ENCODE measurements at places on chromosomes 2 and 18.

GRCh38 chr2:150211164-150211631 lies 276.3 kb downstream of the RND3 start:
- DNase-seq: no peak
- H3K4me3 ChIP-seq: no peak overlapping the region
- no peaks in the 10 kb centered on the region for H3K36me3 ChIP-seq
- no peaks in the 10 kb centered on the region for H3K27me3 ChIP-seq
- H3K4me1 ChIP-seq: no peaks in the 10 kb centered on the region

- H3K4me3 ChIP-seq: no peak overlapping the region
- no peaks in the 10 kb centered on the region for H3K36me3 ChIP-seq
- H3K27ac ChIP-seq: no peak overlapping the region
Observed at GRCh38 chr2:60853531-60853930, 27.8 kb upstream of the REL start.

DNA sequence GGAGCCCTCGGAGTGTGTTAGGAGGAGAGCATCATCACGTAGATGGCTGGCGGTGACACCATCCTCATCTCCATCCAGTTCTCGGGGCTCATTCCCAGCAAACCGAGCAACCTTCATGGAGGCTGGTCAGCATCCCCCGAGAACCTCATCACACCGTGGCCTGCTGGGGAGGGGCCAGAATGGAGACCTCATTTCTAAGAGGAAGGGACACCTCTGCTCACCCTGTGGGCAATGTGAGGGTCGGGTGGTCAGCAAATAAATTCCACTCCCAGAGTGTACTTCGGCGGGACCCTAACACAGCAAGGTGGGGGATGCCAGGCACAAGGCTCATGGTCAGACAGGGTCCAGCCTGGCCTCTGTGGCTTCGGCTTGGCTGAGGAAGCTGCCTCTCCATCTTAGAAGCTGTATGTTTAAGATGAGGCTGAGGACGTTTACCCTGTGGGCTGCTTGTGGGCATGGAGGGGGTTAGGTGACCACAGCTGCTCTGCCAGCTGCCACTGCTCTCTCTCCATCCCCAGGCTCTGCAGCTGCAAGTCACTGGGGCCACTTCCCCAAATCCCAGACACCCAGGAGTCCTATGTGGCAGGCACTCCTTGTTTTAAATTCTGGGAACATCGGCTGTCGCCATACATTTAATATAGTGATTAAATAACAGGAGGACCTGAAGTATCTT lies 56.5 kb upstream of the PXDN start:
- H3K27ac ChIP-seq: no peak overlapping the region
- H3K36me3 ChIP-seq: no peaks in the 10 kb centered on the region

DNA sequence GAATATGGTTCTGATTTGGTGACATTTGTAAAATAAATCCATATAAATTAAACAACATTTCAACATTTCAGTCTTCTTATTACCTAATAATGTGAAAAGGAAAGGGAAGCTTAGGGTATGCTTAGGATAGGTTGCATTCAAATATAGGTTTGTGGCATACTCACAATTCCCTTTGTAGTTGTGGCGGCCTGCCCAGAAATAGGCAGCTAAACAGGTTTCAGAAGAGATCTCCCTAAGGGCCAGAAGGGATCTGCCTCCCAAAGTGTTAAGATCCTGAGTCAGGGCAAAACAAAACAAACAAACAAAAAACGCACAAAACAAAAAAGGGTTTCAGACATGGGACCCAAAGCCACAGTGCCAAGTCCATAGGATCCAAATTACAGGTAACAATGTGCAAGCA lies 41.4 kb upstream of the TCF7L1 start:
- no peak overlapping the region for H3K27ac ChIP-seq
- no peak overlapping the region for H3K4me3 ChIP-seq
- H3K27me3 ChIP-seq: no peaks in the 10 kb centered on the region
- no peak for DNase-seq
- H3K4me1 ChIP-seq: no peaks in the 10 kb centered on the region

- no peaks in the 10 kb centered on the region for H3K4me1 ChIP-seq
- no peak overlapping the region for H3K27ac ChIP-seq
- H3K27me3 ChIP-seq: no peaks in the 10 kb centered on the region
Observed at GRCh38 chr2:774436-774835, 97.2 kb upstream of the TMEM18 start.

DNA sequence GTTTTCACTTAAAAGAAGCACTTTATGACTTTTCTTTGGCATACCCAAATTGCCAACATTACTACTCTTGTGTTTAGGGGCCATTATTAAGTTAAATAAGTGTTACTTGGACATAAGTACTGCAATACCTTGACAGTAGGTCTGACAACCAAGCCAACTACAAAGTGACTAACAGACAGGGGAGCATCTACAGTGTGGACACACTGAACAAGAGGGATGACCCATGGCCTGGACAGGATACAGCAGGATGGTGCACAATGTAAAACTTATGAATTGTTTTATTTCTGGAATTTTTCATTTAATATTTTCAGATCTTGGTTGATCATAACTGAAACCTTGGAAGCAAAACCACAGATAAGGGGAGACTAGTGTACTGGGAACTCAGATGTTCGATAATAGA lies 4.0 kb upstream of the INPP1 start:
- H3K27me3 ChIP-seq: no peaks in the 10 kb centered on the region
- peaks cover 4% of the 10 kb centered on the region for H3K4me1 ChIP-seq
- H3K27ac ChIP-seq: no peak overlapping the region
- no peaks in the 10 kb centered on the region for H3K36me3 ChIP-seq
- H3K4me3 ChIP-seq: no peak overlapping the region

- no peak overlapping the region for H3K27ac ChIP-seq
- H3K4me1 ChIP-seq: peaks cover 7% of the 10 kb centered on the region
- no peak for DNase-seq
- peak overlapping the region; percentile 55 for H3K4me3 ChIP-seq
Observed at GRCh38 chr18:12656605-12656937, 1.3 kb downstream of the SPIRE1 start.

DNA sequence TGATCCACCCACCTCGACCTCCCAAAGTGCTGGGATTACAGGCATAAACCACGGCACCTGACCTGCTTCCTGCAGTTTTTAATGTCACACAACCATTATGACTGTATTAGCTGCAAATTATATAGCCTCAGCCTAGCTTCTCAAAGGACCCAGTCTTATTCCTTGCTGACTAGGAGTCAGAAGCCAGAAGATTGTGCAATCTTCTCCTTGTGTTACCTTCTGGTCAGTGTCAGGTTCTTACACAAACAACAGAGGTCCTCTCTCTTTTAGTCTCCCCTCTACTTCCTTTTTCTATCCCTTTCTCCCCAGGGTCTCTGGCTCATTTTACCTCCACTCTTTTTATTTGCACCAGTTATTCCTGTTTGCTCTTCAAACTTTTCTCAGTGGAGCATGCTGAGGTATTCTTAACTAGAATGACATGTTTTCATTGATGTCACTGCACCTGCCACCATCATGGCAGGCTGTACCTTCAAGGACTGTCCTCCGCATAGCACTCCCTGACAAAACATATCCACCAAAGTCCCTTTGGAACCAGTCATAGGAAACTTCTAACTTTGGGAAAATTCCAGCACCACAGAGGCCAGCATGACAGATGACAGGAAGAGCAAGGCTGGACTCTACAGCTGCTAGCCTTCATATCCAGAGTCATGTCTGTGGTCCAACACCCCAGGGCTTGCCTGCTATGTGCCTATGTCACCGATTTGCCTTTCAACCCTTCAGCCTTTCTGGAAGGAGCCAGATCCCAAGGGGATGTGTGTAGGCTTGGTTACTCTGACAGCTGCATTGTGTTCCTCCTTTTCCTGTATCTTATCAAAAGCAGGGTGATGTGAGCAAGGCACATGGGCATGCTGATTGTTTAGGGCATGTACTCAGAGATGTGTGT lies 45.2 kb upstream of the EPC2 start:
- no peaks in the 10 kb centered on the region for H3K36me3 ChIP-seq
- no peaks in the 10 kb centered on the region for H3K4me1 ChIP-seq
- H3K27me3 ChIP-seq: no peaks in the 10 kb centered on the region
- no peak overlapping the region for H3K27ac ChIP-seq
- no peak overlapping the region for H3K4me3 ChIP-seq
- DNase-seq: no peak

GRCh38 chr2:197838579-197838978 lies 34.2 kb downstream of the PLCL1 start:
- no peaks in the 10 kb centered on the region for H3K36me3 ChIP-seq
- H3K4me1 ChIP-seq: no peaks in the 10 kb centered on the region
- no peak for DNase-seq
- H3K27ac ChIP-seq: peak overlapping the region; percentile 75
- H3K4me3 ChIP-seq: peak overlapping the region; percentile 31

DNA sequence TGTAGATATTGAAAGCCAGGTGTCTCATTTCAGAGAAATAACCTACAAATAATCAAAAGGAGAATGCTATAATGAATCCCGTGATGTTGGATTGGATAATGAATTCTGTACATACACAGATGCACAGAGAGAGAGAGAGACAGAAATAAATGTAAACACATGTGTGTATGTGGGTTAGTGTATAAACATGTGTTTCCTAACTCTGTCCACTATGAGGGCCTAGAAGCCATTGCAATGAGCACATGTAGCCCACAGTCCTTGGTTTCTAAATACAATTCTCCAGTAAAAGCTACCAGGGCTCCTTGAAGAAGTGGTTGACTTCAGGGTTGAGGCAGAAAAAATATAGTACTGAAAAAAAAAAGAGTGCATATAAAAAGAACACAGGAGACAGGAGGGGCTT lies 109.5 kb downstream of the INHBB start:
- no peak overlapping the region for H3K4me3 ChIP-seq
- no peak overlapping the region for H3K27ac ChIP-seq
- no peaks in the 10 kb centered on the region for H3K36me3 ChIP-seq
- DNase-seq: no peak
- no peaks in the 10 kb centered on the region for H3K27me3 ChIP-seq
- H3K4me1 ChIP-seq: no peaks in the 10 kb centered on the region

- no peaks in the 10 kb centered on the region for H3K27me3 ChIP-seq
- peaks cover 49% of the 10 kb centered on the region for H3K36me3 ChIP-seq
- no peak overlapping the region for H3K27ac ChIP-seq
- DNase-seq: no peak
Observed at GRCh38 chr2:216503159-216503629, 4.5 kb downstream of the RPL37A start.

DNA sequence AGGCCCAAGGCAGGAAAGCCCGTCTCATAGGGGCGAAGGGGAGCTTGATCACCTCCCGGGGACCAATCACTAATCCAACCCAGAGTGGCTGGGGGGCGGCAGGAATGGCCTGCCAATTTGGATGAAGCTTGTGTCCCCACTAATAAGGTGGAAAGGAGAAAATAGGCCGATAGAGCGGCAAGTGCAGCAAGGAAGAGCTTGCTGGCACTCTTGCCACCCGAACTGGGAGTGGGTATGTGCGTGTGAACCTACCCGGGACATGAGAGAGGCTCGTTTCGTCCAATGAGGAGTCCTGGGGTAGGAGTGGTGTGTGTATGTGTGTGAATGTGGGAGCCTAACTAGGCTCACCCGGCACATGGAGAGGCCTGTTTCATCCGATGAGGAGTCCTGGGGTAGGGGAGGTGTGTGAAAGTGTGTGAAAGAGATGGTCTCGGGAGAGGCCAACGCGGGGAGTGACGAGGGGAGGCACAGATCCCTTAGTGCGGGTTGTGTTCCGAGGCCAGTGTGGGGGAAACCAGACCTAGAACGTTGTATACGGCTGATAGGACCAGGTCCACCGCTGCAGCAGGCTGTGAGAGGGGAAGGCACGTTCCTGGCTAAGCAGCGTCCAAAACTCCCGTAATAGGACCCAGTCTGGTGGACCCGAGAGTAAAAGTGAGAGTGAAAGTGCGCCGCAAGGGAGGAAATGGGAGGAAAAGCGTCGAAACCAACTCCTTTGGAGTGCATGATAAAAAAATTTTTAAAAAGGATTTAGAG lies 47.1 kb upstream of the SELENOI start:
- peak overlapping the region; percentile 78 for H3K4me3 ChIP-seq
- H3K27ac ChIP-seq: peak overlapping the region; percentile 84
- H3K27me3 ChIP-seq: no peaks in the 10 kb centered on the region
- H3K4me1 ChIP-seq: peaks cover 15% of the 10 kb centered on the region

DNA sequence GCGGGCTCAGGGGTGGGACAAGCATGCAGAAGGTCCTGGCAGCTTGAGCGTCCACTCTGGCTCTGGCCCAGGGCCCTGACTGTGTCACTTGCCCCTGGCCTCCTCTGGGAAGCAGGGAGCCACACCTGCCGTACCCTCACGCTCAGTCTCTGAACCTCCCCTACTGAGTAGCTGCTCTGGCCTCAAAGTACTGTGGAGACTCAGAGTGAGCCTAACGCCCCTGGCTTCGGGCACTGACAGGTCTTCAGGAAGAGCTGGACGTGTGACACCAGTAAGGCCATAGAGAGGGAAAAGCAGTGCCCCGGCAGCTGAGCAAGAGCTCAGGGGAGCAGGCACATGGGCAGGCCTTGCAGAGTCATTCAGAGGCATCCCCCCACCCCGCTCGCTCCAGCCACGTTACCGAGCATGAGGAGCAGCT lies 73.3 kb downstream of the SFXN5 start:
- H3K27ac ChIP-seq: no peak overlapping the region
- DNase-seq: no peak

DNA sequence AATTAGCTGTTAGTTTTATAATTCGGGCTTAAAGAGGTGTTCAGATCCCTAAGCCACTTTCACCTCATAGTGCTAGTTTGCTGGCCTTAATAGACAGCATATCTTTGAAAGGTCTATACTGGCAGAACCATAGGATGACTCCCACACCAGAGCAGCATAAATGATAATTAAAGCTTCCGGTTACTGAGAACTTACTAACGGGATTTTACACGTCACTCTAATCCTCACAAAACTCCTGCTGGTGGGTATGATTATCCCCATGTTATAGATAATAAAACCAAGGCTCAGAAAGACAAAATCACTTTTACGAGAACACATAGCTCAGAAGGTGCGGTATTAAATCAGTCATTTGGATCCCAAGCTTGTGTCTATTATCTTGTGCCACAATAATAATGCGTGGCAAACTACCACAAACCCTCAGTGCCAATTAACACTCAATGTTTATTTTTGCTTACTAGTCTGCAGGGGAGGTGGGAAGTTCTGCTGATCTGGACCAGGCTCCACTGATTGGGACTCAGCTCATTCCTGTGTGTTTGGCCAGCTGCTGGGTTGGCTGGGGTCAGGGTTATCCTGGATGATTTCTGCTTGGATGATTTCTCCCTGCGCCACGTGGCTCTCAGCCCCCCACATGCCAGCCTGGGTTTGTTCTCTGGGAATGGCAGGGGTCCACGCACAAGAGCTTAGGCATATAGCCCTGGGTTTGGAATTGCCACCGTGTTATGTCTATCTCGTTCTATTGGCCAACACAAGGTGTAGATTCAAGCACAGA lies 62.3 kb downstream of the TRIB2 start:
- no peak overlapping the region for H3K4me3 ChIP-seq
- DNase-seq: no peak
- no peaks in the 10 kb centered on the region for H3K36me3 ChIP-seq
- H3K4me1 ChIP-seq: no peaks in the 10 kb centered on the region
- no peak overlapping the region for H3K27ac ChIP-seq
- H3K27me3 ChIP-seq: no peaks in the 10 kb centered on the region

GRCh38 chr2:85770786-85771409 lies 17.1 kb downstream of the ATOH8 start:
- no peaks in the 10 kb centered on the region for H3K4me1 ChIP-seq
- H3K4me3 ChIP-seq: no peak overlapping the region
- no peaks in the 10 kb centered on the region for H3K36me3 ChIP-seq

- H3K4me3 ChIP-seq: no peak overlapping the region
- H3K4me1 ChIP-seq: no peaks in the 10 kb centered on the region
Observed at GRCh38 chr2:162840598-162841246, 2.2 kb upstream of the KCNH7 start.

All from naive thymus-derived CD4-positive, alpha-beta T cell (primary cell).